ENCODE measurements at places on chromosomes 1 and 21. TPM values are rescaled to one million over a fixed set of nuclear protein-coding genes. Genes with fewer than 3 reads are reported as not detected.

GRCh38 chr1:162165528-162165927 is 96.0 kb downstream of the NOS1AP start:
- DNase-seq: no peak

DNA sequence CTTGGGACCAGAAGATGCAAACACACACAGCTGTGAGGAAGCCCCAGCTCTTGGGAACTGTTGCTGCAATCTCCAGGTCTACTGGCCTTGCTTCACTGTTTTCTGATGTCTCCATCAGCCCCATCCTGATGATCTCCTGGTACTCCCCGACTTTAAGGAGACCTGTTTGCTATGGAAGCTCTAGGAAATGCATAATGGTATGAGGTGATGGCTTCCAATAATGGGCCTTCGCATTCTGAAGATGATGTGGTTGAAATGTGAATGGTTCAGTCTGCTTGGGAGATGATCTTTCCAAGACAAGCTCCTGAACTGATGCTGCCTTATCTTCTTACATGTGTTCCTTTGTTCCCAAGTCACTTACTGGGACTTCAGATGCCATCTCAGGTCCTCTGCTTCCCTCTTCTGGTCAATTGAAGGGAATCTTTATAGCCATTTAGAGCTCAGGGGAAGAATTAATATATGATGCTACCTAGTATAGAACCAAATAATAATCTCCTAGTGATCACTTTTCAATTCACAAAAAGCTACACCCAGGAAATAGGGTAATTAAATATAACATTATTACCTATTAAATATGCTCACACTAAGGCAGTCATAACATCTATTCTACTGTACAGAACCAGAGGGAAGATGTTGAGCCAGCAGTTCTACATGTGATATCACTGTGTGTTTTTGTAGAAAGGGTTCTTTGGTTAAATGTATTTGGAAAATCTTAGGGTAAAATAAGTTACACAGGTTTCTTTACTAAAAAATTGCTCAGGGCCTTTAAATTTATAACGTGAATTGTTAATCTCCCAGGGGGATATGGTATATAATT is 73.9 kb upstream of the VTCN1 start:
- no peak for DNase-seq

- DNase-seq: no peak
Observed at GRCh38 chr1:183582021-183582713, 8.1 kb downstream of the NCF2 start.

DNA sequence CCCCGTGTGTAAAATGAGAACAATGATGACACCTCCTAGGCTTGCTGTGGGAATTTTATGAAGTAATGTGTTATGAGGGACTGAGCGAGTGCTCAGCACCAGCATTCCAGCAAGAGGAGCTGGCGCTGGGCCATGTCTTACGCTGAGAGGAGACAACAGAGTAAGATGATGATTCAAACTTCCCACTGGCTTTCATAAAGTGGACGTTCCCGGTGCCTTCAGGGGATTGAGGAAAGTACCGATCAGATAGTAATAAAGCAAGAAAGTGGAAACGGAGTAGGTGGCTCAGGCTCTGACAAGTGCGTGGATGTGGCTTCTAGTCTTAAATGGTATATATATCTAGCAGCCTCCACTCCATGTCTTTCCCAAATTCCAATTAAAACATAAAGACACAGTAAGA is 23.8 kb downstream of the EPHA10 start:
- no peak for DNase-seq

- no peak for DNase-seq
Observed at GRCh38 chr1:31911994-31912780, 26.0 kb downstream of the PTP4A2 start.

- no peak for DNase-seq
Observed at GRCh38 chr1:88224906-88225305, 459.2 kb upstream of the PKN2 start.

GRCh38 chr1:220877377-220878095 is 1.7 kb upstream of the HLX start:
- no peak for DNase-seq

- DNase-seq: no peak
Observed at GRCh38 chr1:154822717-154823116, 47.4 kb downstream of the KCNN3 start.

GRCh38 chr1:154485106-154485505 is 16.9 kb upstream of the TDRD10 start:
- no peak for DNase-seq

- DNase-seq: no peak
Observed at GRCh38 chr1:157311730-157312081, 173.5 kb upstream of the ETV3 start.

GRCh38 chr21:43667191-43667904 is 8.0 kb downstream of the RRP1B start:
- DNase-seq: no peak

GRCh38 chr1:166910396-166910994 is 34.4 kb upstream of the TADA1 start:
- no peak for DNase-seq

DNA sequence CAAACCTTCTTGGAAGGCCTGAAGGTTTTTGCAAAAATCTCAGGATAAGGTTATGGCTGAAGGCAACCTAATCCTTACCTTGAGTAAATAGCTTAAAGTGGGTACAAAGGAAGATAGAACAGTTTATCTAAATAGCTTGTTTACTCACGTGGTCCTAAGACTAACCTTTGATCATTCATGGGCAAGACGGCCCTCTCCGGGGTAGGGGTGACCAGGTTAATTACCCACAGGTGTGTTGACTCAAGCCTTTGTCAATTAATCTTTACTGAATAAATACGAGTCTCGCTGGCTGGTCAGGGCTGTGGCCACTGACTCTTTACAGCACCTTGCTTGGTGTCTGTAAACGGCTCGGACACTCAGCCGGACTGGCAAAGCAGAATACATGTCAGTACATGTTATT is 10.8 kb downstream of the AADACL4 start:
- no peak for DNase-seq

- DNase-seq: no peak
Observed at GRCh38 chr1:246811985-246812384, 87.8 kb downstream of the SCCPDH start.

DNA sequence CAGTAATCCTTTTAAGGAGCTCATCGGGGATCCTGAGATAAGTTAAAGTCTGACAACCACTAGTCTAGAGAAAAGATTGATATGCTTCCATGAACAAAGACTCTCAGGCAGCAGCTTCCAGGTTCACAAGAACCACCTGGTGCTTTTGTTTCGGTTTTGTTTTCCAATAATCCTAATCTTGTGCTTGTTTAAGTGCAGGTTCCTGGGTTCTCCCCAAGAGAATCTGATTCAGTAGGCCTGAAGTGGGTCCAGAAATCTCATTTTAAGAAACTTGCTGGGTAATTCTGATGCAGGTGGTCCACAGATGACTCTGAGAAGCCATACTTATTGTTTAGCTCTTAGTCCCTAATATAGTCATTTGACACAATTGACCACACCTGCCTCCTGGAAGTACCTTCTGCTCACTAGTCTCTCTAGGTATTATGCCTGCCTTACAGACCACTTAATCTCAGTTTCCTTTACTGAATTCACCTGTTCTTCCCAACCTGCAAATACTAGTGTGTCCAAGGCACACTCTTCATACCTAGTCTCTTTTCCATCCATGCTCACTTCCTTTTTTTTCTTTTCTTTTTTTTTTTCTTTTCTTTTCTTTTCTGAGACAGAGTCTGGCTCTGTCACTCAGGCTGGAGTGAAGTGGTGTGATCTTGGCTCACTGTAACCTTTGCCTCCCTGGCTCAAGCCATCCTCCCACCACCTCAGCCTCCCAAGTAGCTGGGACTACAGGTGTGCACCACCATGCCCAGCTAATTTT is 20.5 kb upstream of the FRRS1 start:
- DNase-seq: no peak

DNA sequence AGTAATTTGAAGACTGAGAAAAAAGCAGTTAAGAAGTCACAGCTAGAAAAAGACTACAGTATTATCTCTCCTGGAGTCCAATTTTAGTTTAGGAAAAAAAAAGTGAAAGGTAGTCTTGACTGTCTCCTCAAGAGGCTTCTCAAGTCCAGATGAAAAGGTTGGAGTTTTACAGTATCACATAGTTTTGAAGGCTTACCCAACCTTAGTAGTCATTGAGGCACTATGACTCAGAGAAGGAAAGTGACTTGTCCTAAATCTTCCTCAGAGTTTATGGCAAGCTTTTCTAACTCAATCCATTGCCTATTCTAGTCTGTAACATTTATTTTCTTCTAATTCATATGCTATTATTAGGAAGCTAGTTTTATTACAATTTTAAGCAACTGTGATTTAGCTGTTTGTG is 174.9 kb downstream of the DPYD start:
- no peak for DNase-seq

DNA sequence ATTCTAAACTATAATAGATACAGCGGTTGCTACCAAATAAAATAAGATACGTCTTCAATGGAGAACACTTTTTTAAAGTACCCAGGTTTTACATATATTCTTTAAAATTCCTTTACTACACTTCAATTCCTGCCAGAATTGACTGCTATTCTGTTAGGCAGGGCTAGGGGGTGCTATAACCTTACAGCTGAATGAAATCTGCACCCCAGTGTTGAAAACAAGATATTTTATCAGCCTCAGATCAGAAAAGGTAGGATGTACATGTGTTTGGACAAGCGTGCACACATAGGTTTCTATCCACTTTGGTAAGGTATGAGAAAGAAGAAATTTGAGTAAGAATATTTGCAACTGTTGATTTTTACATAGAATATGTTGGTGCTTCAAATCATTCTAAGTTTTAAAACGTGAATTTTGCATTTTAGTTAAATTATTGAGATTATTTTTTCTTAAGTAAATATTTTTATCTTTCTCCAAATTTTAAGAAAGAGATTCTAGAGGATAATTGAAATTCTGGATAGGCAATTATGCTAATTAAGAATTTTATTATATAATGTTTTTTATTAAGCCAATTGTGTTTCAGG is 490.8 kb upstream of the ADGRL4 start:
- no peak for DNase-seq

GRCh38 chr1:18434041-18434440 is 46.7 kb upstream of the KLHDC7A start:
- DNase-seq: no peak

- DNase-seq: no peak
Observed at GRCh38 chr1:31064111-31064717, 1.3 kb downstream of the PUM1 start.

GRCh38 chr1:202049129-202049528 is 38.7 kb downstream of the ELF3 start:
- DNase-seq: no peak

DNA sequence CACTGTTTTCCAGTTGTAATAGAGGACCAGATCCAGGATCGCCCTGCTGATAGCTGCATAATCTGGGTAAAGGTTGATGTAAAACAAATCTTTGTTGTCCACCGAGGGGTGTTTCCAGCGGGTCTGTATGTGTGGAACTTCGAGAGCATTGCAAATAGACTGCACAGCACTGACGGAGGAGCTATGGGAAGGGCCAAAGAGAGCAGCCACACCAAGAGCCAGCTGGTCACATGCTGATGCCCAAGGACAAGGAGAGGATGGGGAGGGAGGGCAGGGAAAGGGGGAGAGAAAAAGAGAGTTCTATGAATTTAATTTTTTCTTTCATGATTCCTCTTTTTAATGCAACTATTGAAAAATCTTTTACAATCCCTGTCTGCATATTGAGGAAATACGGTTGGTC is 250.0 kb downstream of the GRIK1 start:
- DNase-seq: no peak

DNA sequence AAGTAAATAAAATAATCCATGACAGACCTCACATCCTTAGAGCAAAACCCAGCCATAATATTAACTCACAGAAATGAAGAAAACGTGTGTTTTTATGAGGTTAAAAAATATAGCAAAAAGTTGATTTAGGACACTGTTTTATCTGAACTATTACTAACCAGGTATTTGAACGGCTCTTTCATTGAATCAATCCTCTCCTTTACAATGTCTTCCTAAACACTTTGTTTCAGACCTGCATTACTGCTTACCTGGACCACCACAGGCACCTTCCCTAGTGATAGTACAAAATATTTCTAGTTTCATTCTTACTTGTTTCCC is 25.0 kb downstream of the TBX15 start:
- no peak for DNase-seq

- DNase-seq: no peak
Observed at GRCh38 chr1:164961715-164962114, 394.8 kb downstream of the LMX1A start.

The TLCD4 gene
- total RNA-seq: 2.4 TPM

The CNKSR1 gene
- total RNA-seq: 0.80 TPM
